Activated gamma-delta T cell treated with anti-CD3 and anti-CD28 coated beads, Interleukin-2, amount 50 U/mL, for 16 hours (primary cell): ENCODE measurements at places on chromosomes 12 and 14.

DNA sequence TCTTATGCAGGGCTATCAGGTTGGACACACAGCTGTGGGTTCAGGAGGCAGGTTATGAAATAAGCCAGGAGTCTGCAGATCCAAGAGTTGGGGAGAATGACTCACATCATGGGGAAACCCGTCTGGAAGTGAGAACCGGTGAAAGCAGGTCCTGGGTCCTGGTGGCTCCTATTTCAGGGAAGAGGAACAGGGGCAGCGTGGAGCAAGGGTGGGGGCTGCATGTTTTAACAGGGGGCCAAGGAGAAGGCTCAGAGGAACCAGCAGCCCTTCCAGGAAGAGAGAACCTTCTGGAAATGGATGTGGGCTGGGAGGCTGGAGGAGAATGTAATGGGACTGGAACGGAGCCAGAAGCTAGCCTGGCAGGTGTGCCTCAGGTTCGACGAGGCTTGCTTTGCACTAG is 7.8 kb upstream of the KRT74 start:
- no peak for DNase-seq

- DNase-seq = no peak
Measured at GRCh38 chr12:73083736-73084135, 811.6 kb downstream of the TRHDE start.

GRCh38 chr14:64465191-64465822 is at the start of gene AKAP5:
Gene AKAP5 (plus strand): TSS chr14:64465499. CDS start chr14:64468395, 2,896 bp downstream.
- DNase-seq = peak; percentile 48

- no peak for DNase-seq
Measured at GRCh38 chr14:77804592-77804991, 4.7 kb downstream of the ADCK1 start.

- no peak for DNase-seq
Measured at GRCh38 chr14:69719501-69719951, 47.4 kb upstream of the SRSF5 start.

GRCh38 chr14:64614805-64615391 is 65.1 kb downstream of the PPP1R36 start:
- no peak for DNase-seq

DNA sequence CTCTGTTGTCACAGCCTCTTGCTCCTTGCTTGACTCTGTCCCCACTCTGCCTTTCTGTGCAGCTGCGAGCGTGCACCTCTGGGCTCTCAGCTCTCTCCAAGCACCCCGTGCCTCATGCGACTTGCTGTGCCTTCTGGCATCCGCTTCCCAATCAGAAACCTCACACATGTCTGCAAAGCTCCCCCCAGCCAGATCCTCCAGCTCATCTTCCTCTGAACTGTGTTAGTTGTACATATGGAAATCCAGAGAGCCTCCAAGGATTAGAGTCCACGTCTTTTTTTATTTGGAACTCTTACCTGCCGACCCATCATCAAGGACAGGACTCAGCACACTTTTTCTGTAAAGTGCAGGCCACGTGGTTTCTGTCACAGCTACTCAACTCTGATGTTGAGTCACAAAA is 70.5 kb downstream of the ANO2 start:
- DNase-seq = no peak

DNA sequence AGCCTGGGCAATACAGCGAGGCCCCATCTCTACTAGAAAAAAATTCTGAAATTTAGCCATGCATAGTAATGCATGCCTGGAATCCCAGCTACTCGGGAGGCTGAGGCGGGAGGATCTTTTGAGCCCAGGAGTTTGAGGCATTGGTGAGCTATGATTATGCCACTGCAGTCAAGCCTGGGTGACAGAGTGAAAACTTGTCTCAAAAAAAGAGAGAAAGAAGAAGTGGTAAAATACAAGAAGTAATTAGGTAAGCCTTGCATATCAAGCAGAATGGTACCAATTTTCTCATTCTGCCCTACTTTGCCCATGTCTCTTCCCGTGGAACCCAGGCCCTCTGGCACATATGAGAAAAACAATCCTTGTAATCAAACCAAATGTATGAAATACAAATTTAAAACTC is 70.7 kb downstream of the SUSD6 start:
- no peak for DNase-seq

DNA sequence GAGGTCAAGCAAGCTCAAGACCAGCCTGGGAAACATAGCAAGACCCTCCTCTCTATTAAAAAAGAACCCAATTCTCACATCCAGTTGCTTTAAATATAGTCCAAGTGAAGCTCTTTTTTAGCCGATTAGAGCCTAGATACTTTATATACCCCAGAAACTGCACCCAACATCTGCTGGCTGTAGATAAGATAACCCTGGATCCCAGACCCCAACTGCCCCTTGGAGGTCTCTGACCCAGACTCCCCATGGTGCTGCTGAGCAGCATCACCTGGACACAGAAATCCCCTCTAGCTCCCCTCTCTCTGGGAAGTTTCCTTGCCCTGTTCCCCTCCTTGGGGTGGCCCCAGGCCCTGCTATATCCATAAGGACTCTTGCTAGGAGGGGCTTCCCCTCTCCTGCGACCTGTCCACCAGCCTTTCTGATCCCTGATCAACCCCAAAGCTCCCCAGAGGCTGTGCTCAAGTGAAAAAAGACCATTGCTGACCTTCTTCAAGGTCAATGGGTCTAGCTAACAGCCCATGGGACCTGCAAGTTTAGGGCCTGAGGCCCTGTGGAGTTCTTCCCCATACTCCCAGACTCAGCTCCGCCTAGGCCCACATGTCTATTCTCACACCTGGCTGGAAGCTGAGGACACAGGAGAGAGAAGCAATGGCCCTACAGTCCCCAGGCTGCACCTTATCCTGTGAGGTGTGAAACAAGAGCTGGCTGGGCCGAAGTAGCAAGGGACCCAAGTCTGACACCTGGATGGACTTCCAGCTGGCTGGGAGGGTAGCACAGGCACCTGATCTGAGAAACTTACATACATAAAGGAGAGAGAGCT is 56.2 kb downstream of the ARL6IP4 start:
- DNase-seq = no peak

DNA sequence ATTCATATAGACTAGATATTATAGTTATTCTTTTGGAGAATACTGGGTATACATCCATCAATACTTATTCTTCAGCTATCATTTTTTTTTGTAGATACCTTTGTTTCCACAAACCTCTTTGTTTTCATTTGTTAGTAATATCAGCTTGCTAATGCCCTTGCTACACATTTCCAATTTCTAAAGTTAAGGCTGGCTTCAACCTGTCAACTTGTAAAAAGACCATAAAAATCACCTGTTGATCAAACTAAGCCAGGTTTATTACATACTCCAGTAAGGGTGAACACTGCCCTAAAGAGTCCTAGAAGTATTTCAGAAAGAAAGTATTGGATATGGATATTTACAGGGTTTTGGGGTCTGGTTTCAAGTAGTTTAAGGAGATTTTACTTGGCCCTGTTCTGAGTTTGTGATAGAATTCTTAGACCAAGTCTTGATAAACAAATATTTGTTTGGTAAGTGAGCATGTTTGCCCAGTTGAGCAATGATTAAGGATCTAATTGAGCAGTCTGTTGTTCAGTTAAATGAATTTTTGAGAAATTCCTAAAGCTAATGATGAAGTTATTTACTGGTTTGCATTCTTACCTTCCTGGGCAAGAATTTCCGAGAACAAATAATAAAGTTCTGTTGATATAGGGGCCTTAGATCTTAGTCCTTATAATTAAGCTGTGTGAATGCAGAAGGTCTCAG is 52.8 kb upstream of the LRTM2 start:
- no peak for DNase-seq

DNA sequence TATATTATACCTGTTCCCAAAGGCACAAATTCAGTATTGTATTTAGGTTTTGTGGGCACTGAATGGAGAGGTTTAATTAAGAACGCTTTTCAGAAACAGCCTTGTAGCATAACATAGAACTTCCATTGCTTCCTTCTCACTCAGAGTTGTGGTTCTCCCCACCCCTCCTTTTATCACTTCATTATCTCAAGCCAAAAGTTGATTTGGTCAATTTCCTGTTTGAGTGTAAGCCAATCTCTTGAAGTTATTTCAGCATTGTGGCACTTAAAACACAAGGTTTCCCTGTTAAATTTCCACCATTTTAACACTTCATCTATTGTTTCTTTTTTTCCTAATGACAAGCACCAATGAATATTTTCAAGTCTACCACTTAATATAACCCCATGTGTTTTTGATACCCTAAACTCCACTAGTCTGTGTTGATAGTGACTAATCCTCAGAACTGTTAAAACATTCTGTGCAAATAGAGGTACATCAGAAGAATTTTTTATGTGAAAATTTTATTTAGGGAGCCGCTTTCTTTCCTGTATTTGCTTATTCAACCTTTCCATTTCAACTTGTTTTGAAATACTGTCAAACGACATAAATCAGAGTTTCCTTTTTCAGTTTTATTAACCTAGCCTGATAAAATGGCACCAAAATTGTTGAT is 340.1 kb downstream of the BCAT1 start:
- no peak for DNase-seq

- no peak for DNase-seq
Measured at GRCh38 chr12:110809149-110809548, 37.6 kb upstream of the CCDC63 start.

DNA sequence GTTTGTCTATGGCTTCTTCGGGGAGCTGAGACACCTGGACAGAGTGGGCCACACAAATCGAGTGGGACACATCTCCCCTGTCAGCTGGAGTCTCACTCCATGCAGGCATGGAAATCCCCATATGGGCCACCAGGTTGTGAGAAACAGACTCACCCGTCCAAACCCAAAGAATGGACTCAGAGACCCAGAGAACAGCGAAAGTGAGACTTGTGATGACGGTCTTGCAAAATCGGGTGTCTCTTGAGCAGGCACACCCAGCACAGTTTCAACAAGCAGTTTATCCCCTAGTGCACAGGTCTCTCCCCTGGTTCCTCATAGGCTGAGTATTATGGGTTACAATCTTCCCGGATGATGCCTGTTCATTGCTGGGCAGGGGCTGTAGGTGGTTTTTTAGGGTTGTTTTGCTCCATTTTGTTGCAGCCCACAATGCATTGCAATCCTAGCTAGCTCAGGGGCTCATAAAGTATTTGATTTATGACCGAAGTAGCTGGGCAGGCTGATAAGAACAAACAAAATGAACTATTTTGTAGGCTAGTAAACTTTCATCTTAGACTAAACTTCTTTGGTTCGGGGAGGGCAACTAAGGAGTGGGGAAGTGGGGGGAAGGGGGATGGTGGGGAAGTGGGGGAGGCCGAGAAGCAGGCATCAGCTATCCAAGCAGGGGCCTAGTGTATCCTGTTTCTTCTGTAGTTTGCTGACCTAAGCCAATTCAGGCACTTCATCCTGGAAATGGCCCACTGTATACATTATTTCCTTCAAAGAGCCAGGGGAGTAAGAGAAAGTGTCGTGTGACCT is 45.3 kb downstream of the IQSEC3 start:
- no peak for DNase-seq

GRCh38 chr14:88815980-88816379 is 8.5 kb upstream of the TTC8 start:
- DNase-seq = no peak

DNA sequence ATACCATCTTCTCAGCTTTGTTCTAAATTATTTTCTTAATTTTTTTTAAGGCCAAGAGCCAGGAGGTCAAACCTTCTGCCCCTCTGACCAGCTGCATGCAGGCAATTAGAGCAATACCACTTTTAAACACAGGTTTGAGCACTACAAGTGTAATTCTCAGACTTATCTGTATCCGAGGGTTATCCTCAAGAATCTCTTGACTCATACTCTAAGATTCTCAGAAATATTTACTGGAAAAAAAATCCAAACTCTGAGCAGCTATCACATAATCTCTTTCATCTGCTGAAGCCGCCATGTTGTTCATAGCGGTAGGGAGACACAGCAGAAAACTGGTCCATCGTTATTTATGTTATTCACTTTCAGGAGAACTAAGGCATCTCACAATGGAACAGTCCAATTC is 27.4 kb upstream of the PTHLH start:
- DNase-seq = no peak

GRCh38 chr14:100092832-100093231 is 27.6 kb downstream of the EVL start:
- DNase-seq = no peak

GRCh38 chr14:31263485-31264133 is 56.0 kb upstream of the HECTD1 start:
- no peak for DNase-seq

GRCh38 chr14:67583711-67584644 is 16.1 kb downstream of the PIGH start:
- peak; percentile 19 for DNase-seq

DNA sequence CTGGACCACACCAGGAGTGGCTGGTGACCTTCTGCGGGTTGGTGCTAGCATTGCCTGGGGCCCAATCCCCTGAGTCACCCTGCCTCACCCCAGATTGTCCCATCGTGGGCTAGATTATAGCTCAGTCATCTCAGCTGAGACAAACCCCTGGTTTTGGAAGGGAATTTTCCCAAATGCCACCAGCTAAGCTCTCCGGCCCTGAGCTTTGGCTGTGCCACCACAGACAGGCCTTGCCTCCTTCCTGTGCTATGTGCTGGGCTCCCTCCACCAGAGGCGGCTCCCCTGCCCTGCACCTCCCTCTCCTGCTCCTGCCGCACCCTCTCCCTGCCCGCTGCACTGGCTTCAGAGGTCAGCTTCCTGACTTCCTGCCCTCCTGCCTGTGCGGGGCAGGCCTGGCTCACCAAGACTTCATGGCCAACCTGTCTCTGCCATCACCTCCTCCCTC is 196.3 kb downstream of the TSPAN9 start:
- DNase-seq = no peak

DNA sequence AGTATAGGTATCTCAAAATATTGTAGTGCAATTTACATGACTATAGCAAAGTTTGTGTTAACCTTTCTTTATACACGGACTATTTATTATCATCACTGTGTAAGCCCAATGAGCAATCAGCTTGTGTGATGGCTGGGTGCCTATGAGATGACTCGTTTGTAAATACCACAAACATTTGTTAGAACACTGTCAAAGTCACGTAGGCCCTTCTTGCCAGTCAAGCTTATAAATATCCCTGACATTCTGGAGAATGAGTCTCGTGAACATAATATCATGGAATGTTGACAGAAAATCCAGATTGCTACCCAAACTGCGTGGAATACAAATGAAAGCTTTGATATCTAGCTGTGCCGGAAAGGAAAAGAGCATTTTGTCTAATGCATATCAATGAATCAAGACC is 648.3 kb upstream of the MDGA2 start:
- no peak for DNase-seq

DNA sequence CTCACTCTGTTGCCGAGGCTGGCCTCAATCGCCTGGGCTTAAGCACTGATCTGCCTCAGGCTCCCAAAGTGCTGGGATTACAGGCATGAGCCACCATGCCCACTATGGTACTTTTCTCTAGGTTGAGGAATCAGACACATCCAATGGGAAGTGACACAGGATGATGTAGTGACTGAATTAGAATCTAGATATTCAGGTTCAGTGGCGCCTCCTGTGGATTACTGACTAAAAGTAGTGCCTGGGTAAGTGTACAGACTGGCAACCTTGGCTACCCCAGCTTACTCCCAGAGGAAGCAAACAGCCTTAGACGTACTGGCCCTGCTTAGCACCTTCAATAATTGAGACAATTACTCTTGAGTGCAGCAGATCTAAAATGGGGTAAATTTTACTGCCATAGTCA is 22.8 kb downstream of the GALNT8 start:
- DNase-seq = no peak

- no peak for DNase-seq
Measured at GRCh38 chr14:36271939-36272907, 48.2 kb downstream of the MBIP start.

GRCh38 chr14:73973497-73973896 is 23.4 kb downstream of the COQ6 start:
- DNase-seq = no peak
